ENCODE measurements at places on chromosomes 5 and 9.

GRCh38 chr5:179312557-179313235 lies 32.6 kb downstream of the ADAMTS2 start:
- DNase-seq: no peak

DNA sequence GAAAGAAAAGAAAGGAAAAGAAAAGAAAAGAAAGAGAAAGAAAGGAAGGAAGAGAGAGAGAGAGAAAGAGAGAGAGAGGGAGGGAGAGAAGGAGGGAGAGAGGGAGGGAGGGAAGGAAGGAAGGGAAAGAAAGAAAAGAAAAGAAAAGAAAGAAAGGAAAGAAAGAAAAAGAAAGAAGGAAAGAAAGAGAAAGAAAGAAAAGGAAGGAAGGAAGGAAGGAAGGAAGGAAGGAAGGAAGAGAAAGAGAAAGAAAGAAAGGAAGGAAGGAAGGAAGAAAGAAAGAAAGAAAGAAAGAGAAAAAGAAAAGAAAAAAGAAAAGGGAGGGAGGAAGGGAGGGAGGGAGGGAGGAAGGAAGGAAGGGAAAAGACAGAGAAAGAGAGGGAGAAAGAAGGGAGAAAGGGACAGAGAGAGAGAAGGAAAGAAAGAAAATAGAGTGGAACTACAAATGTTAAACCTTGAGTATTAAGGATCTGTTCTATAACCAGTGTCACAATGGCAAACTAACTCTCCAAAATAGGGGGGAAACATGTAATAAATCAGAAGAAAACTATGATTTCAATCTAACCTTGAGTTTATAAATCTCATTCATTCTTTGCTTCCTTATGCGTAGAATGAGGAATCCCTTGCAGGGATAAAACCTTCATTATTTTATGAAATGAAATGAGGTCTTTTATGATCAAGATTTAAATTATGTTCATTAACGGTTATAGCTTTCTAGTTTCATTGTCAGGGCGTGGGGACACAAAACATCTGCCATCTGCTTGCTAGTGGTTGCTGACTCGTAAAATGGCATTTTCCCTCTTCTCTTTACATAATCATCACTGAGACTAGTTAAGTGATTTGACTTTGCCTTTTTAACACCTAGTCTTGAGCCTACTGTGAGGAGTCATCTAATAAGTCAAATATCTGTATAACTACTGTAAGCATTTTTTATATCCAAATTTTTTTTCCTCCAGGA lies 40.7 kb upstream of the RAD23B start:
- no peak for DNase-seq

DNA sequence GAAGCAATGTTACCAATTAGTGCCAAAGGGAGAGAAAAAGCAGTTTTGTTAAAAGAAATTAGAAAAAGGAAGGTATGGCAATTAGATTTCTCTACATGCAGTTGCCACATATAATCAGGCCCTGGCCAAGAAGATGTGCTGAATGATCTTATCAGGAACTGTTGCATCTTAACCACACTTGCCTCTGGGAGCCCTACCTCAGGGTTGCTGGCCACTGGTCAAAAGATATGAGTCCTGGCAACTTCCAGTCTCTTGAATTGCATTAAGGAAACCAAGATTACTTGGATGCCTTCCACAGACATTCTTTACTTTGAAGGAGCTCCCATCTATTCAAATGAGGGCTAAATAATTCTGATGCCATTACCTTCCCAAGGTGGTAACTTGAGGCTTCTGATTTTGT lies 60.4 kb downstream of the TNC start:
- no peak for DNase-seq

- DNase-seq: no peak
These were observed 232.7 kb downstream of the CCDC171 start for GRCh38 chr9:15785584-15785983.

DNA sequence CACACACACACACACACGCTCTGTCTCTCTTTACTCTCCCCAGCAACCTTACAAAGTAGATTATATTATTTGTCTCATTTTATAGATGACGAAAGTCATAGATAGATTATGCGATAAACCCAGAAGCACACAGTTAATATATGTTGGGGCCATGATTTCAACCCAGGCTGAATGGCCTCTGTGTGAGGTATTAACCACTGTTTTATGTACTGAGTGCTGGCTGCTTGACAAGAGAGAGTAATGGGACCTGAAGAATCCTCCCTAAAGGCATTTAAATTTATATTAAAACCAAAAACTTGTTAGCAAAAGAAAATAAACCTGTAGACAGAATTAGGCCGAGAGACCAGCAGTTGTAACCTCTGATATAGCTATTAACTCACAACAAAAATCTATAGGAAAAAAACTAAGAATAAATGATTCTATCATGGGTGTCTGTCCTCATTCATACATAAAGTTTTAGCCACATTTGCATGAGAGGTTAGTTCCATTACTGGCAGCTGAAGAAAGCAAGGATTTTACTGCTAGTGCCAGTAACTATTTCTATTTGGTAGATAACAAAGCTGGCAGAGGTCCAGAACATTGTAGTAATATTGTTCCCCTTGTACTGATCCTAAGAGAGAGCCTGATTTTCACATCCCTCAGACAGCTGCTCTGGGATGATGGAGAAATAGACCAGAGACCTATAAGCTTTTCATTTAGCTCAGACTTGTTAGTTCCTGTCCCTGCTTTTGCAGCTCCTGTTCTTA lies 250.9 kb downstream of the ADGRV1 start:
- DNase-seq: no peak

GRCh38 chr9:134629061-134629585 lies 12.5 kb upstream of the COL5A1 start:
- no peak for DNase-seq

DNA sequence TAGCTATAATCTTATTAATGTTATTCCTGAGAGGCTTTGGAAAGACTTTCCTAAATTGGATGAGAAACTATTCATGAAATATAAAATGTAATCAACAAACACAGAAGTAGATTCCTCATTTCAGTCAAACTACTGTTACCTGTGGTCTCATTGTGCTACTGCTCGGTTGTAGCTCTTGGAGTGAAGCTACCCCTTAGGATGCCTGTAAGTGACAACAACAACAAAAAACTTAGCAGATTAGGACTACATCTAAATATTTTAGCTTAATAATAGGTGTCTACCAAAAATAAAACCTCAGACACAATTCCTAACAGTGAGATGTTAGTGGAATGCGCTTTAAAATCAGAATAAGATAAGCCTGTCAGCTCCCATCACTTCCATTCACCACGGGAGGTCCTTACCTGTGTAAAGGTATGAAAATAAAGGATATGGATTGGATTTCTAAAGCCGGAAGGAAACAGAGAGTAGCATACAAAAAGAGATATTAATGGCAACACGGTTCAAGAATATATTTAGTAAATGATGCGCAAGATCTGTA lies 369.2 kb downstream of the OSTF1 start:
- no peak for DNase-seq

- no peak for DNase-seq
These were observed 34.2 kb downstream of the PRKACG start for GRCh38 chr9:68979538-68980314.

- DNase-seq: no peak
These were observed 237.1 kb downstream of the DMRTA1 start for GRCh38 chr9:22683700-22684075.

GRCh38 chr9:124419832-124420489 lies 4.7 kb upstream of the PSMB7 start:
- no peak for DNase-seq

DNA sequence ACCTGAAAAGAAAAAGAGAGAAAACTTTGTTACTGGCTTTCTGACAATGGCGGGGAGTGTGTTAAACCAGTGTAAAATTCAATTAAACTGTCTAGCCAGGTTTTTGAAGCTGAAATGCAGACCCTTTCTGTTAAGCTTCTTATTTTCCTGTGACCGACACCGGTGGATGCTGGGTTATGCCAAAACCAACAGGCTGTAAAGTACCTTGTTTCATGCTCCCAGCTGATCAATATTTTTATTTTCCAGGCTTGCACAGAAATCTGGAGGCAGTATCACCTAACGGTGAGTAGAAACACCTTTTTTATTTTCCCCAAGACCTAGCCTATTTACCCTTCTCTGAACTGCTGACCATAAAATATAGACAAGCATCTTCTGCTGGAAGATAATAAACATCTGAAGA lies 94.9 kb upstream of the GRHPR start:
- no peak for DNase-seq

- DNase-seq: no peak
These were observed 29.3 kb upstream of the ANKH start for GRCh38 chr5:14900693-14901461.

DNA sequence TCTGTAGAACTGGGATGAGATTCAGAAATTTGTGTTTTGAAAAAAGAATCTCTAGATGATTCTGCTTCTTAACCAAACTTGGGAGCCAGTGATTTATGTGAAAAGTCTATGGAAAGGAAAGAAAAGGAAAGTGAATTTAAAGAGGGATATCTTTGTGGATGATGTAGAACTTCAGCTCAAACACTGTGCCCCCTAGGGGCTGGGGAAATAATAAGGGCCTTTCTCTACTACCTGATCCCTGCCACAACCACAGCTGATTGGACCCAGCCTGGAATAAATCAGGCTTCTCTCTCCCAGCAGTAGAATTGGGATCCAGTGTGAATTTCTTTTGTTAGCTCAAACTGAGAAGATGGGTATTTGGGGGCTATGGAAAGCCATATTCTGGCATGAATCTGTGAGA lies 155.0 kb downstream of the PRELID2 start:
- no peak for DNase-seq

- DNase-seq: no peak
These were observed 55.4 kb downstream of the ARHGAP26 start for GRCh38 chr5:142825378-142826089.

DNA sequence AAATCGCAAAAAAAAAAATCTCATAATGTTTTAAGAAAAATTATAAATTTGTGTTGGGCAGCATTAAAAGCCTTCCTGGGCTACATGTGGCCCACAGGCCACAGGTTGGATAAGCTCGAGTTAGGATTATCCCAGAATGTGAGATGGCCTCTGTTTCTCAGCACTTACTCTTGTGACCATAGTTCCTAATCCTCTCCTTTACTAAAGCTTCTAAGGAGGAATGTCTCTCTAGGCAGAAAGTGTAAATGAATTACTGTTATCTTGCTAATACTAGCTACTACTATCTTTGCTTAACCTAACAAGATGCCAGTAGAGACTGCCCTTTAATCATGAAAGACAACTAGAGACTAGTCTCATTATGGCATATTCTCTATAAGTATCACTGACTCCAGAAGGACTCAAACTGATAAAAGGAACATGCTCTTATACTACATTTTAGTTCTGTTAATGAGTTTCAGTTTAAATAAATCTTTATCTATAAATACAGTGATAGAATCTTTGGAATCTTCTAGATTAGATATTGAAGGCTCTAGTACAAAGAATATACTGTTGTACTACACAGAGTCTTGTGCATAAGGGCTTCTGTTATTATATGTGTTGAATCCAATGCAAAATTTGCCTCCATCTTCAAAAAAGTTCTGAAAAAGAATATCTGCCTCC lies 13.8 kb downstream of the INVS start:
- DNase-seq: no peak

GRCh38 chr5:139985733-139986132 lies 57.4 kb downstream of the NRG2 start:
- DNase-seq: no peak

DNA sequence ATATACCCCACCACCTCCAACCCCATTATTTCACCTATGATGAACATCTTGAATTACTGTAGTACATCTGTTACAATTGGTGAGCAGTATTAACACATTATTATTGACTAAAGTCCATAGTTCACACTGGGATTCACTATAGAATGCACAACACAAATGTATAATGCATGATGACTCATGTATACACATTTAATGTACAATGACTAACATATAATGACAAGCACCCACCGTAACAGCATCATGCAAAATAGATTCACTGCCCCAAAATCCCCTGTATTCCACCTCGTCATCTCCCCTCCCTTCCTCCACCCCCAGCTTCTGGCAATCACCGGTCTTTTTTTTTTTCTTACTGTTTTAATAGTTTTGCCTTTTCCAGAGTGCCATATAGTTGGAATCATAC lies 47.1 kb upstream of the NEK6 start:
- DNase-seq: no peak

DNA sequence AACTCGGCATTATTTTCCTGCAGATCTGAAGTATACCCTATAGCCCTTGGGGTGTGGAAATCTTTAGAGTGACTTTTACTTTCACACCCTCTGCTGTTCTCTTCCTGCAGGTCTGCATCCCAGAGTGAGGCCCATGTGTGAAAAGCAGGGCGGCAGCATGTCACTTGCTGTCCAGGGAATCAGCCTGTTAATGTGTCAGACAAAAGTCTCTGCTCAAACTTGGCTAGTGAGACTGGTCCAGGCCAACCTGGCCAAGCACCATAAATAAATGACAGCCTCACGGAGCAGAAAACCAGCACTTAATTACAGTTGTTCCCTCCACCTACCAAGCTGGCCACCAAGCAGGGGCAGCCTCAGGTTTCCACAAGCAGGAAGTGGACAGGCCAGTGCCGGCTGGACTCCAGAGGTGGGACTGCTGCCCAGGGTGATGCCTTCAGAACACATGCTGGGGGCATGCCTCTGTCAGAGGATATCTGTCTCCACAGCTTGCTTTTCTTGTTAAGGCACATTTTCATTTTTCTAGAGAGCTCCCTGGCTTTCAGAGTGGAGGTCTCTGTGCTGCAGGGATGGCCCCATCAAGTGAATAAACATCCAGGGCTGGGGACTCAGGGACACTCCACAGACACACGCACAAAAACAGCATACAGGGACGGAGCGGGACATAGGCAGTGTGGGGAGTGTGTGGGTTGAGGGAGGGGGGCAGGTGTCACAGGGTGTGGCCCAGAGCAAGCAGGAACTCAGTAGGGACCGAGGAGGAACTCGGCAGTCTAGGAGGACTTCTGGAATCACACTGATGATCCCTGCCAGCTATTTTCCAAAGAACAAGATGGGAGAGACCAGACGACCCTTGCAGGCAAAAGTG lies 243.8 kb upstream of the IRX1 start:
- no peak for DNase-seq

GRCh38 chr5:109876941-109877669 lies 187.4 kb downstream of the MAN2A1 start:
- no peak for DNase-seq

DNA sequence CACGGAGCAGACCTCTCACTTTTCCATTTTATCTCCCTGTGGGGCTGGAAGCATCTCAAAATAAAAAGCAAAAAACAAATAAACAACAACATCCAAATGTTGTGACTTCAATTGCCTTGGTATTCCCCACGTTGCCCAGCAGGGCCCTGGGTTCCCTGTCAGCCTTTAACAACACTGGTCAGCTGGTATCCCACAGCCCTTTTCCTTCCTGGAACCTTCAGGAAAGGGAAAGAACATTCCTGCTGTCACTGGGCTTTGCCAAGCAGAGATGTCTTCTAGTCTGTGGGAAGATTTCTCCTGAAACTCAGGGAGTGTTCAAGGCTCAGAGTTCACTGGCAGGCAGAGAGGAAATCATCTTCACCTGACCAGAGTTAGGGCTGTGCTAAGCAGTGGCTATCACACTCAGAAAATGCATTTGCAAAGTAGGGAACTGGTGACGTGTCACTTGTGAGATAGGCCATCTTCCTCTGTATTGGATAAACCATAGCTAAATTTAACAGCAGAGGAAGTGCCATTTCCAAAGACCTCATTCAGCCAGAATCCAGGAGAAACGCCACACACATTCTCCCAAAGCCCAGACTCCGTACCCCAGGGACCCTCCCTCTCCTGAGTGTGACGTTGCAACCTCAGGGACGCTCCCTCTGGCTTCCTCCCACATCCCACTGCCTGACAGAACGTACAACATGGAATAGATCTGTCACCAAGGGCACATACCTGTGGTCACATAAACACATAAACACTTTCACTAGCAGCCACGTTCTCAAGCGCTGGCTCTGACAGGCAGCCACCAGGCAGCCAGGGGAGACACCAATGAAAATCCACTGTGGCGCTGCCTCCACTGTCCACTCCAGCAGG lies 274.0 kb upstream of the DAPK1 start:
- no peak for DNase-seq

- DNase-seq: no peak
These were observed 30.6 kb upstream of the ANKRD33B start for GRCh38 chr5:10533226-10533625.
